SIG-M5 (cell line): ENCODE measurements at places on chromosomes 16 and 17.

- no peak for DNase-seq
Observed at GRCh38 chr17:31093866-31094599, 744 bp upstream of the NF1 start.

GRCh38 chr17:40061609-40062038 lies 1.1 kb upstream of the THRA start:
- DNase-seq: no peak

DNA sequence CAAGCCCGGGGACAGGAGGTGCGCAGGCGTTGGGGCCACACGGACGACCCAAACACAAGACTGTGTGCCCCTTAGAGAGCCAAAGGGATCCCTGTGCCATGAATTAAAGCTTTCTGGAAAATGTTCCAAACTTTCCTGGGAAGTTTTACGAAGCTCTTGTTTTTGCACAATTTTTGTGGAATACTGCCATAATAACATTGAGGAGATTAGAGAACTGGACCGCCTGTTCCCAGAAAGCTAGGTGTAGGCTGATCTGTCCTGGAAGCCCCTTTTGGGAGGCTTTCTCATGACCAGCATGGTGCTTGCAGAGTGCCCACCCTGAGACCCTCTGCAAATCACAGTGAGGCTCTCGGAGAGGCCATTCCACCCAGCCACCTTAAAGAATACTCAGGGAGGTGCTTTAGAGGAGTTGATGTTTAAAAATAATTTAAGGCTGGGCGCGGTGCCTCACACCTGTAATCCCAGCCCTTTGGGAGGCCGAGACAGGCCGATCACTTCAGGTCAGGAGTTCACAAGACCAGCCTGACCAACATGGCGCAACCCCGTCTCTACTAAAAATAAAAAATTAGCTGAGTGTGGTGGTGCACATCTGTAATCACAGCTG lies 1.1 kb downstream of the KDM8 start:
- DNase-seq: no peak

- no peak for DNase-seq
Observed at GRCh38 chr17:78359321-78359996, 418 bp downstream of the SOCS3 start.

GRCh38 chr16:13155377-13155776 lies 254.0 kb downstream of the SHISA9 start:
- DNase-seq: no peak
